NCI-H2081 treated with DMSO at 0.1 percent for 48 hours (cell line): ENCODE measurements at places on chromosomes 7 and 10.

DNA sequence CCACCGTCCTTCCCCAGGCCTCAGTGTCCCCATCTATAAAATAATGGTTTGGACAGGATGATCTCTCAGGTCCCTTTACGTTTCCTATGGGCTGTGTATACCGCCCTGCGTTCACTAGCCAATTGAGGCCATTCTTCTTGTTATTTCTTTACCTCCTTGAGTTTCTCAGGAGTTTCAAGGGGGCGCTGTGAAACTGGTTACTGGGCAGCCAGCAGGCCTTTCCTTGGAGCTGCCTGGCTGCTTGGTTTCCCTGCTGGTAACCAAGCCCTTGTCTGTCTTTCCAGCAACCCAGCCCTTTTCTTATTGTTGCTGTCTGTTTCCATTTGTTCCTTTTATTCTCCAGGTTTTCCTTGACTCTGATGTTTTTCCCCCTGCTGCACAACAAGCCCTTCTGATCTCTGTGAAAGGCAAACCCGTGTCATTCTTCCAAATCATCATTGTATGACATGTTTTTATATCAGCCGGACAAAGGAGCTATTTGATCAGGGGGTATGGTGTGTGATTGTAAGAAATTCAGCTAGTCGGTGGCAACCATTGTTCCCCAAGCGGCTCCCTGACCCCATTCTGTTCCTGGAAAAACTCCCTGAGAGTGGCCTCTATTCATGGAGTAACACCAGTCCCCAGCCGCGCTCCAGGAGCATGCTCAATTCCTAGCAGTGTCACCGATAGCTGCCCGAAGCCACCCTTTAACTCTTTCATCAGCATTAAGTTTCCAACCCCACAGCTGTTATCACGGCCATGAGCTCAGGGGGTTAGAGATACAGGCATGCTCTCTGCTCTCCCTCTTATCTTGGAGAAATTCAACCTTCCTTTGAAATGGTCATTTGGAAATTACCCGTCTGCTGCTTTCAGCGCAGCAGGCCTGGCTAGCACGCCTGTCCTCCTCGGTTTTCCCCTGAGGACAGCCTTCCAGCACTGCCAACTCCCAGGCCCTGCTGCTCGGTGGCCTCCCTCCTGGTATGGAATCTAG lies 26.6 kb downstream of the FGF8 start:
- DNase-seq = no peak

DNA sequence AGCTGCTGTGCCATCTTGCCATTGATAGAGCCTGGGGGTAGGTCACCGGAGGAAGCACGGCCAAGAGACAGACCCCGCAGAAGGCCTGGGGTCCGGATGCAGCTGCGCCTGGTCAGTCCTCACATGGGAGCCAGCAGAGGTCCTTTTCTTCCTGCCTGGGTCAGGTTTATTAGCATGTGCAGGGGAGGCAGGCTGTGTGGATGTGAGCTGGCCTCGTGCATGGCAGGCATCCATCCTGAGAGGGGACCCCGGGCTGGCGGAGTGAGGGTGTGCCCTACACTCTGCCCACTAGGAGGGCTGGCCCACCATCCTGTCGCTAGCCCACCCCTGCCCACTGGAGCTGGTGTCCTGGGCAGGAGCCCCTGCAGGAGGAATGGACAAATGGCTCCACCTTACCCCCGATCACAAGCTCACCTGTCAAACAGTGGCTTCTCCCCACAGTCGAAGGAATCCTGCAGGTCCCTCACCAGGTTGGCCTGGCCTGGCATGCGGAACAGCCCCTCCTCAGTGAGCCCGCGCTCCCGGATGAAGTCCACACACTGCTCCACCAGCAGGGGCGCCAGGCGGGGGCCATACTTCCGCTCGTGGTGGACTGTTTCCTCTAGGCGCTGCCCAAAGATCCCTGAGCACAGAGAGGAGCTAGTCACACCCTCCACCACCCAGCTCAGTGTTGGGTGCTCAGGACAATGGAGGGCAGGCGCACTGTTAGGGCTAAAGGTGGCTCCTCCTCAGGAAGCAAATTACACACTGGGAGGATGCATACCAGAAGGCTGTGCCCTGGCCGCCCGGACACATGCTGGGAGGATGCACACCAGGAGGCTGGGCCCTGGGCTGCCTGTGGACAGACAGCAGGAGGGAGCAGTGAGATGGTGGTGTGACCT lies 145.4 kb downstream of the ARHGAP22 start:
- DNase-seq = no peak

GRCh38 chr10:118343115-118343514 lies 991 bp upstream of the FAM204A start:
- no peak for DNase-seq

GRCh38 chr7:8277394-8277982 lies 15.5 kb upstream of the ICA1 start:
- no peak for DNase-seq

GRCh38 chr10:127802531-127803095 lies 65.6 kb downstream of the FOXI2 start:
- no peak for DNase-seq

DNA sequence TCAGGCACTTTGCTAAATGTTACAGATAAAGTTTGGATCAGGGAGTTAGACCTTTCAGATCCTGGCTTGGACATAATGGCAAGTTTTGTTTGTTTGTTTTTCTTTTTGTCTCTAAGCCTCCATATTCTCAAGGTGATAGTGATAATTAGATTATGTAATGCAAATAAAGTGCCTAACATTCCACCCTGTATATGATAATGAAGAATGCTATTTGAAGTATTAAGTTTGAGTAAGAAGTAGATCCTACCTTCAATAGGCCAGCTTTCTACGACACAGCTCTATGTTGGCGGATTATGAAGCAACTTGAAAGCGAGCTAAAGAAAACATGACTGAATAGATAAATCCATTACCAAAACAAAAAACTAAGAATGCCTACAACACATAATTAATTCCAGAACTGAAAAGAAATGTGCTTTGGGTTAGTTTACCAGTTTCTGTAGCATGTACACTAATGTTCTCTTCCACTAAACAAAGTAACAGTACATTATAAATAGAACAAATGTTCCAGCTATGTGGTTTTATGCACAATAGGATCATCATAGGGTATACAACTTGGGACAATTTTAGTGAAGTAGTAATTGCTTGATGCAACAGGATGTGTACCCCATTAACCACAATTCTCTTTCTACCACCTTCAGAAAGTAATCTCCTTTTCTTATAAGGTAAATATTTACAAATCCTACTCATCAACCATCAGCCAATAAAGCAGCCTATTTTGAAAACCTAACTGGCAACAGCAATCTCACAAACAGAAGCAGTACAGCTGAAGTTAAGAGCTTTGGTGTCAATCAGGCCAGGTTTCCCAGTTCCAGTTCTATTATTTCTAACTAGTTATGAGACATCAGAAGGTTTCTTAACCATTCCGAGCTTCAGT lies 1.5 kb downstream of the SEM1 start:
- no peak for DNase-seq

GRCh38 chr7:131637859-131638258 lies 81.4 kb upstream of the PODXL start:
- DNase-seq = no peak

DNA sequence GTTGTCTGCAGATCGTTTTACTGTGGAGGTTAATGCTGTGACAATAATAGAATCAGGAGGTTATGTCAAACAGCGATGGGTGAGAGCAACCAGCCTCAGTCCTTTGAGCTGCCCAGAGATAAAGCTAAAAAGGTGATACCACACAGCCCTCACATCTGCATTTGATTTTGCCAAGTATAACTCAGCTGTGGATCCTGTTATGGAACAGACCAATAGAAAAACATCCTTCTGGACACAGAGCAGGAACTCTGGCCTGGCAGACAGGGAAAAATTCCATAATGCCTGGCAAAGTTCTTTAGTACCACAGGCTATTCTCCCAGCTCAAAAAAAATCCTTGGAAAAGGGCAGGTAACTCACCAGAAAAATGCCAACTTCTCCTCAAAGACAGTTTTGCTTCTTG lies 87.1 kb upstream of the PDLIM1 start:
- DNase-seq = no peak

GRCh38 chr7:4702961-4703512 lies 20.9 kb downstream of the FOXK1 start:
- DNase-seq = no peak

GRCh38 chr10:72890086-72890485 lies 3.5 kb upstream of the OIT3 start:
- no peak for DNase-seq

DNA sequence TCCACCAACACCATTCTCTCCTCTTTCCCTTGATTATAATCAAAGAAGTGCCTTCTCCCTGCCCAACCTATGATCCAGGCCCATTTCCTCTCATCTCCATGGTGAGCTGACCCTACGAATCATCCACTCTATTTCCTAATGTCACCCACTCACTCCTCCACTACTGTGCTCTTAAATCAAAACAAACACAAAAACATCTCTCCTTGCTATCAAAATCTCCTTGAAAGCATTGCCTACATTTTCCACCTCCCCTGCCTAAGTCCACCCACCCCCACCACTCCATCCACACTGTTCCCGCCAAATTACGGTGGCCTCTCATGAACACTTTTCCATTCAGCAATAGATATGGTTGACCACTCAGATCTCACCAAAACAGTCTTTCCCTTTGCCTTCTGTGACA lies 5.3 kb downstream of the DYDC1 start:
- DNase-seq = no peak

GRCh38 chr10:132391676-132392020 lies 5.4 kb upstream of the PWWP2B start:
- DNase-seq = no peak

DNA sequence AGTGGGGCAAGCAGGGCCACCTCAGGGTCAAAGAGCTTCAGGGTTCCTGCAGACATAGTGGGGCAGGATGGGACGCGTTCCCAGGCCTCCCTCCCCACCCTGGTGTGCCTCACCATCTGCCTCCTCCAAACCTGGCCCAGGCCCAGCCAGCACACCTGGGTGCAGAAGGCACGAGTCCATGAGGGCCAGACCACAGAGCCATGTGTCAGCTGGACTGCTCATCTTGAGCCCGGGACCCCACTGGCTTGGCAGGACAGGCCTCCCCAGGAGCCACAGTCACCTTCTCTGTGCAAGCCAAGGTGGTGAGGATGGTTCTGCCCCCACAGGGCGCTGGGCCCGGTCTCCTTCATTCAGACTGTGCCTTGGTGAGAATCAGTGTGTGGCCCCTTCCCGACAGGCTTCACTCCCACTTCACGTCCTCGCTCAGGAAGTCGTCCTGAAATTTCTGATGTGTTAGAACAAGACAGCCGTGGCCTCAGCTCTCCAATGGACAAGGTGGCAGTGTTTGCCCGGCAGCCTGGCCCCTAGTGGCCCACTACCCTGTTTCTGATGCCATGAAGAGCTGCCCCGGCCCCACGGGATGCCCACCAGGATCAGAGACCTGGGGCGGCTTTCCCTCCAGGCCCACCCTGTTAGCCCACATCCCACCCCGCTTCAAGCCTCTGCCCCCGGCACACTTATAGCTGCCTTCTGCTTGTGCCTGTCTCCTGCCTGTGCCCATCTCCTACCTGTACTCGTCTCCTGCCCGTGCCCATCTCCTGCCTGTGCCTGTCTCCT lies 59.6 kb upstream of the EBF3 start:
- DNase-seq = no peak

GRCh38 chr10:74058658-74059057 lies 60.7 kb downstream of the VCL start:
- DNase-seq = no peak

DNA sequence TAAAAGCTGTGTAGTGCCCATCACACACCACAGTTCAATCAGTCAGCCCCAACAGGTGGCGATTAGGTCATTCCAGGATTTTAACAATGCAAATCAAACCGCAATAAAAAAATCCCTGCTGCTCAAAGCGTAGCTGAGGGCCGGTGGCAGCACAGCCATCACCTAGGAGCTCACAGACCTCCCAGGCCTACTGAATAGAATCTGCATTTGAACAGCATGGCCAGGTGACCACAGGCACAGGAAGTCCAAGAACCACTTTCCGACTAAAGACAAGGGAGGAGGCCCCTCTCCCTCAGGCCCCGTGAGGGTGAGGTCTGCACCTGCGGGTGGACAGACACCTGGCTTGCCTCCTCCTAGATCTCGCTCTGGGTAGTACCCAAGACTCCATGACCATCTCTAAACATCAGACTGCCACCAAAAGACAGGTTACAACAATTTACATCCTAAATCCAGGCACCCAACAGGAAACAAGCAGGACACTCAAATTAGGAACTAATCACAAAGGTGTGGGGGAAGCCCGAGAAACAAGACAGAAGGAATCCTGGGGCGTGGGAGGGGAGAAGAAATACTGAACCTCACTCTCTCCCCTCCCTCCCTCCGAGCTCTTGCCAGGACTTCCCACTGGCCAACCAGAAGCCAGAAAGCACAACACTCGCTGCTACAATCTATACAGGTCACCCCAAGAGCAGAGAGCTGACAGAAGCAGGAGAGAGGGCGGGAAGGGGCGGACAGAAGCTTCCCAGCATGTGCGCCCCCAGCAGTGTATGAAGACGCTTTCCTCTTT lies 19.2 kb downstream of the GNA12 start:
- DNase-seq = no peak

DNA sequence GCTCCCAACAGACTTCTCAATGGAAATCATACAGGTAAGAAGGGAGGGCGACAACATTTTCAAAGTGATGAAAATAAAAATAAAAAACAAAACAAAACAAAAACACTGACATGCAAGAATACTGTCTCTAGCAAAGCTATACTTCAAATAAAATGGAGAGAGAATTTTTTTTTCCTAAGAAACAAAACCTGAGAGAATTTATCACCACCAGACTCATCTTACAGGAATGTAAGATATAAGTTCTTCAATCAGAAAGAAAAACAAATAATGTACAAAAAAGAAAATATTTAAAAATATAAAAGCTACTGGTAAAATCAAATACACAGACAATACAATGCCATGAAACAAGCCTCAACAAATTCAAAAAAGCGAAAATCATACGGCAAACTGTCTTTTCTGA lies 113.2 kb downstream of the NRBF2 start:
- DNase-seq = no peak

- DNase-seq = no peak
Measured at GRCh38 chr10:48639632-48640031, 34.8 kb upstream of the ARHGAP22 start.

DNA sequence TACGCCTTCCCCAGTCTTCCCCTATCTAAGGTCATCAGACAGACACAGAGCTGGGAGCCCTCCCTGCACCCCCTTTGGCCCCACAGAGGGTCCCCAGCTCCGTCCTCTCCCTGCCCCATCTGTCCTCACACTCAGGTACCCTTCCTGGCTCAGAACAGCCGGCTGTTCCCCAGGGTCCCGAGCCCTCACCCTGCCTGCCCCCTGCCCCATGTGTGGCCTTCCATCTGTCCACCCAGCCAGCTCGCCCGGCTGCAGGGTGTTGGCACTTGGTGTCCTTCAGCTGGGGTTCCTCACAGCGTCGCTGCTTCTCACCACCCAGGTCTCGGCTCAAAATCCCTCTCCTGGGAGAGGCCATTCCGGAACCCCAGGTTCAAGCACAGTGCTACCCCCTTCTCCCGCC lies 28.9 kb upstream of the ELFN1 start:
- DNase-seq = no peak

GRCh38 chr7:138207555-138207971 lies 131.3 kb downstream of the AKR1D1 start:
- DNase-seq = no peak

DNA sequence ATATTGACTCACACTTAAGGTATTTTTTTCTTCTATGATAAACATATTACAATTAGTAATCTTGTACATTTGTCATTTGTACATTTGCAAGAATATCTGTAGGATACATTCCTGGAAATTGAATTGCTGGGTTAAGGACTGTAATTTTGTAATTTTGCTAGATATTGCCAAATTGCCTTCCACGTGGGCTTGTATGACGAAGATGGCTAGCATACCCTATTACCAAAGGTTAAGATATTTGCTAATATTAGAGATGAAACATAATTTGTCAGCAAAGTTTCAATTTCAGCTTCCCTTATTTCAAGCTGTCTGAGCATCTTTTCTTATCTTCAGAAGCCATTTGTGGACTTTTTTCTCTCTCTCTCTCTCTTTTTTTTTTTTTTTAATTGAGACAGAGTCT lies 1.0 kb upstream of the LYZL2 start:
- no peak for DNase-seq
